ENCODE measurements at places on chromosomes 13 and 19.

- DNase-seq = no peak
Measured at GRCh38 chr13:44435919-44436510, 62.4 kb downstream of the SERP2 start.

DNA sequence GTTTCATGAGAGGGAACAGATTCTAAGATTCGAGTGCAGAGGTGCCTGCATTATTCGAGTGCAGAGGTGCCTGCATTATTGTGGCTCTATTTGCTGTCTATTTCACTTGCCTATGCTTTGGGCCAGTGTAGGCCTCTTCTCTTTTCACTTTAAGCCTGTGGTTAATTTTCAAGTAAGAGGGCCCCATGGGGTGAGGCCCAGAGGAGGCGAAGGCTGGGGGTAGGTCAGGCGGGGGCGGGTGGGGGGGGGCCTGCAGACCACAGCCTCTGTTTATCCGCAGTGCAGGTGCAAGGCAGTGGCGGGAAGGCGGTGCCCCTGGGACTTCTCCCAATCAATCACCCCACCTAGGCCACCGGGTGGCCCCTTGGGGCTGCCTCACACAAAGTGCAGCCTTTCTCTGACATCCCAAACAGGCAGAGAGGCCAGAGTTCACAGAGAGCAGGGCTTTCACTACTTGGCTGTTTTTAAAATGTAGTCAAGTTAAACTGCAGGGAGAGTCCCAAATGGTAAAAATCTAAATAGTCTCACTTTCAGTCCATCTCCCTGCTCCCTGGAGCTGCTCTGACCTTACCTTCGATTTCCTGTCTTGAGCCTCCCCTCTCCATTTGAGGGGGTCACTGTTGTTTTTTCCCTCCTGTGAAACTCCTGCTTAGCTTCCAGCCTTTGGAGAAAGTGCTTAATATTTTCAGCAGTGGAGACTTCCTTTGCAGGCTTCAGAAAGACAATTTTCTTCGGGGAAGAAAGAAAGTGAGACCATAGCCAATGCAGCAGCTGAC is 249.0 kb downstream of the DLEU7 start:
- no peak for DNase-seq

GRCh38 chr19:8036434-8037099 is 16.0 kb upstream of the CCL25 start:
- no peak for DNase-seq

GRCh38 chr13:41700790-41701310 is 243.5 kb downstream of the RGCC start:
- DNase-seq = no peak

DNA sequence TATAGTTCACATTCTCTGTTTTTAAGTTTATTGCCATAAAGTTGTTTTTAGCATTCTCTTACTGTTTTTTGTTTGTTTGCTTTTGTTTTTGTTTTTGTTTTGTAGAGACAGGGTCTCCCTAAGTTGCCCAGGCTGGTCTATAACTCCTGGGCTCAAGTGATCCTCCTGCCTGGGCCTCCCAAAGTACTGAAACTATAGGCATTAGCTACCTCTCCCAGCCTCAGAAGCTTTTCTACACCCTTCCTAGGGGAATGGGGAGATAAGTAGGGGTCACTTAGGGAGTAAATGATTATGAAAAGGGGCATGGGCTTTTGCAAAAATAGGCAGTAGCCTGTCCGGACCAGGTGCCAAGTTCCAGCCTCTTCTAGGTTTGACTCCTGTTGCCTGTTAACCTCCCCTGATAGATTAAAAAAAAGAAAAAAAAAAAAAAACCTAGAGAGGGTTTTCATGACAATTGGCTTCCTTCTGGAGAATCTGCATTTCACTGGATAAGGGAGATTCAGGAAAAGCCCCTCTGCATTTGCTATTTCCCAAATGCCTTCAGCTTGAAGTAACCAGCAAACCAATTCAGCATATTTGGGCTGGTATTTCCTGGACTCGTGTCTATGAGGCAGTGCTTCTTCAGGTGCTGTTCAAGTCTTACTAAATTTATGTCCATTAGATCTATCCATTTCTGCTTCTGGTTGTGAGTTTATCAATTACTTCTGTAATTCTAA is 216.8 kb downstream of the TM9SF2 start:
- DNase-seq = no peak

- no peak for DNase-seq
Measured at GRCh38 chr13:107473253-107473652, 742.1 kb downstream of the LIG4 start.

- DNase-seq = no peak
Measured at GRCh38 chr19:6766357-6767080, 716 bp downstream of the SH2D3A start.

- DNase-seq = no peak
Measured at GRCh38 chr19:11405846-11406643, 13.1 kb downstream of the RGL3 start.

DNA sequence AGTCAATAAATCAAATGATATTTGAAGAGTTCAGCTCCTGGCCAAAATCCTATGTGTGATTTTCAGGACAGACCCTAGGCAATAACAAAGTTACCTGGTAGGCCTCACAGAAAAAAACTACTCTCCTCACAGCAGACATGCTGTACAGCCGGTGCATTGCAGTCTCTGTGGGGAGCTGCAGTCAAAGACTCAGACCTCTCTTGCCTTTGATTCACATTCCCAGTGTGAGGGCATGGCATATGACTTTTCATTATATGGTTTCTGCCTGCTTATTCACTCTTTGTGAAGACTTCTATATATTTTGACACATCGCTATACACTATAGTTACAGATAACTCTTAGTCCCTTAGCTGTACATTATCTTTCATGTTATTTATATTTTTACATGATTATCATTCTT is 2684.3 kb upstream of the PCDH20 start:
- no peak for DNase-seq

- no peak for DNase-seq
Measured at GRCh38 chr13:21530656-21531055, 71.6 kb upstream of the ZDHHC20 start.

GRCh38 chr13:25778808-25779305 is 273.0 kb downstream of the SHISA2 start:
- no peak for DNase-seq

DNA sequence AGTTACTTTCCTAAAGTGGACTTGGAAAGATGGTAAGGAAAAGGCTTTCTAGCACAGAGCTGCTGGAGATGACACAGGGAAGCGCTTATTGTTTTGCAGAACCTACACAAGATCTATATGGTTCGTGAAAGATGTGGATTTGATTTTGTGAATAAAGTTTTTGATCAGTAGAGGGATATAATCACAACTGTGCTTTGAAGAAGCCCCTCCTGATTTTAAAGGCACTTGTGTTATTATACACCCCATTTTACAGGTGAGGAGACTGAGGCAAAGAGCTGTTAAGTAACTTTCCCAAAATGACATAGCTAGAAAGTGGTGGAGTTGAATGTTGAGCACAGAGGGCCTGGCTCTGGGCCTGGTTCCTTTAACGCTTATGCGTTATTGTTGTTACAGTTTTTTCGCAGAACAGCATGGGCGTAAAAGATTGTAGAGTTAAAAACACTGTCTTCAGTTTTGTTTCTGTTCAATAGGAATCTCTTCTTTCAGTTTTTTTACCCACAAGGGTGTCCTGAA is 1.4 kb downstream of the TDRD3 start:
- no peak for DNase-seq

DNA sequence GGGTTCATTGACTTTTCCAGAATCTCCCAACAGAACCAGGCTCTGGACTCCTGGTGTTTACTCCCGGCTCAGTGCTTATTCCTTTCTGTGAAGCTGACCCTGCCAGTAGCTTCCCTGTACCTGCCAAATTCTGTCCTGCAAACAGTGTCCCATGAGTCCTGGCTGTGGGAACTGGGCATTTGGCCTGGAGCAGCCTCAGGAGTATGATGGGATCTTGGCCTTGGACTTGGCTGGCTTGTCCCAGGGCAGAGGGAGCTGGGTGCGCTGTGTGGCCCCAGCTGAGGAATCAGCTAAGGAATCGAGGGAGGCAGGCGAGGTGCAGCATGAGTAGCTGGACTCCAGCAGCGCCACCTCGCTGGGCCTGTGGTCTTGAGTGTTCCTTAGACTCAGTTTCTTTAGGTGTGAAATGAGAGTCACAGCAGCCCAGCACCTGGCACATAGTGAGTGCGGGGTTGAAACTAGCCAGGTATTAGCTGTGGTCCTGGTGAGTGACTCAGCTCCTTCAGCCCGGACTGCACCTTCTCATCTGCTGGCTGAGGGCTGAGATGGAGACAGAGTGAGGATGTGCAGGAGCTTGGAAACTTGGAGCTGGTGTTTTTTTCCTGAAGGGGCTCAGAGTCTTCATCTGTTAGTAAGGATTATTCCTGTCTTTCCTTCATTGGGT is 10.4 kb downstream of the CLASRP start:
- DNase-seq = no peak

- no peak for DNase-seq
Measured at GRCh38 chr19:11260996-11261395, 1.3 kb downstream of the DOCK6 start.

DNA sequence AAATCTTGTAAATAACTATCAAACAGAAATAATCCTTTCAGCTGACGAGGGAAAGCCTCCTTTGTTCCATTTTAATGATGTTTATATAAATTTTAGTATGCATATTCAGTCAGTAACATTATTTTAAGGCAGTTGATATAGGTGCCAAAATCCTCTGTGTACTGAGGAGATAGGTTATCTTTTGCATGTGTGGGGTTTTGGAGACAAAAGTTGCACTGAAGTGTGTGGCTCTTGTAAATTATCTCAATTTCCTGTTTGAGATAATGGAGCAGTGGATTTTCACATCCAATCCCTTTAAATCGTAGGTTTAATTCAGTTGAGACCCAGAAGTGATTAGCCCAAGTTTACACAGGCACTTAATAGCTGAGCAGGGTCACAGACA is 106.6 kb downstream of the RGCC start:
- DNase-seq = no peak

DNA sequence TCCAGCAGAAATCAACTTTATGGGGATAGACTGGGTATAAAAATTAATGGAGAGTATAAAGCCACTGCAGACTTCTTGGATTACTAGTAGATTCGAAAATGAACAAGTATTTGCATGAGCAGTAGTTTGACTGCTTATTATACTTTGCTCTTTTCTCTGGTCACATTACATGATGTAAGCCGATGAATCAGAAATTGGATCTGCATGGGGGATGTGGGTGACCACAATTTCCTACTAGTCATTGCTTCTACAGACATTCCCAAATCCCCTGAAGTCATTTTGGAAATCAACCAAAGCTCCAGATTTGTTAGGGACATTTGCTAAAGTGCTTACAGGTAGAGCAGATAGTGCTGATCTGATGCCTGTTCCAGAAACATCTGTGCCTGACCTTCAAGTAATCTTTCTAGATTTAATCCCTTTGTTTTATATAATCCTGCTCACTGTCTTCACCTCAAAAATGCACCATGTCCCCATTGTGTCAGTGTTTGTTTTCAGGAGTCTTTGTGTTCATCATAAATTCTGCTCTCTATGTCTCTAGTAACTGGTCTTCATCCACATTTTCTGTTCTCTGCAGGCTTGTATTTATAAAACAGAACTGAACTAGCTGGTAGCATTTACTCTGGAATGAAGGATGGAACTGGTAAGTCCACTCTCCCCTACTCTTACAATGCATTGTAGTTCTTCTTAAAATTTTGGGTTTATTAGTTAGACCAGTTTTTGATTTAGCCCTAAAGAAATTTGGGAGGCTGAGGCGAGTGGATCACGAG is 201.5 kb upstream of the CSNK1A1L start:
- no peak for DNase-seq

GRCh38 chr19:28334419-28334818 is 878.5 kb downstream of the UQCRFS1 start:
- no peak for DNase-seq

GRCh38 chr19:50007170-50007569 is 18.0 kb downstream of the VRK3 start:
- no peak for DNase-seq

DNA sequence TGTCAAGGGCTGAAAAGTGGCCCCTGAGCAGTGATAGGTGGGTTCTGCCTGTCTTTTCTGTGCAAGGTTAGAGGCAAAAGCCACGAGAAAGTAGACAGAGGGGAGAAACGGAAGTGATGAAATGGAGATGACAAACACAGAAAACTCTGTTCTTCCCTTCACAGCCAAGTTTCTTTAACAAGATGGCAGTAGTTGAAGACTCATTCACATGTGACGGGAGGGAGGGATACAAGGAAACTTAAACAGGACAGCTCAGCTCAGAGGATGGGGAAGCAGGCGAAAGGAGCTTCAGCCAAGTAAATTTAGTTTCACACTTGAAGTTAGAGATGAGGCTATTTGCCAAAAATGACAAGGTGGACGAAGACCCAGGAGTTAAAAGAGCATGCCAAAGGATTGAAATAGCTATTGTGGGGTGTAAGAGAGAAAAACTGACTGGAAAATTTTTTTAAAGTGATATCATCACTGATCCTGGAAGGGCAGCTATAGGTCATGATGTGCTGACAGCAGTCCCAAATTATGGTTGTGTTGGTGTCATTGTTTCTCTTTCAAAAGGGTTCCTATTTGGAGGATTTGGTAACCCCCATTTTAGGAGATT is 347.9 kb downstream of the EFNB2 start:
- DNase-seq = no peak

- DNase-seq = no peak
Measured at GRCh38 chr13:40578055-40578454, 88.4 kb downstream of the FOXO1 start.

- no peak for DNase-seq
Measured at GRCh38 chr13:76127922-76128321, 491.8 kb downstream of the LMO7 start.

GRCh38 chr19:3034656-3035541 is 5.8 kb upstream of the TLE2 start:
- peak; percentile 44 for DNase-seq

GRCh38 chr13:95260031-95260525 is 41.2 kb downstream of the ABCC4 start:
- no peak for DNase-seq

- DNase-seq = peak; percentile 51
Measured at GRCh38 chr19:46990991-46991676, 28.5 kb upstream of the NPAS1 start.

DNA sequence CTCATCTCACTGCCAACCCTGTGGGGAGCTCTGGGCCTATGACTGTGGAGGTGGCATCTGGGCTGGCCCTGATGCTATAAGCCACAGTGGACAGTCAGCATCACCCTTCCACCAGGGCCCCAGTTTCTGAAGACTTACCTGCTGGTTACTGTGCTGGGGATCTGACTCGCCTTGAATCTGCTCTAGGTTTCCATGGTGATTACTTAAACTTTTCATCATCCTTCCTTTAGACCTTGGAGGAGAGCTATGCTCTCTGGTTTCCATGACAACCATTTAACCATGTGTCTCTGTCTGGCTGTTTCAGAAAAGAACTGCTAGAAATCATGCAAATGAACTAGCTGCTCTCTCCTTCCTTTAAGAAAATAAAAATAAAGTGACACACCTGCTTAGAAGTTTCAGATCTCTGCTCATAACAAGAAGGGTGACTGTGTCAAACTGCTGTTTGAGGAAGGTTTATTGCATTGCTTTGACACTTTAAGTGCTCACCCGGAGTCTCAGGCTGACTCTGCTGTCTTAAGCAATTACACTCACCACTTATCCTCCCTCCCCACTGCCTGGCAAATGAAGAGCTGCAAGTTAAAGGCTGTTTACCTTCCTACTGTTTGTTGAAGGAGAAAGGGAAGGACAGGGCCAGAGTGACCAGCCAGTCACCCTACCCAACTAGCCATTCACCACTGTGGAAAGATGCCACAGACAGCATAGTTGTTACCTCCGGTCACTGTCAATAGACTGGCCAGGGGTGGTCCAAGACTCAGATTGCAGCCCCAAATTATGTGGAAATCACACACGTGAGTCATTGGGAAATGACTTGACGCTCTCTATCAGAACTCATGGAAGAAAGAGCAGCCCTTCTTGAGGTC is 87.6 kb downstream of the HSPH1 start:
- no peak for DNase-seq

- DNase-seq = no peak
Measured at GRCh38 chr19:51016798-51017683, 2.5 kb downstream of the KLK10 start.

GRCh38 chr19:49716154-49716553 is 25.2 kb downstream of the CPT1C start:
- no peak for DNase-seq
